ENCODE measurements at places on chromosomes 6 and 20.

GRCh38 chr20:8645326-8645725, 423.6 kb upstream of the PLCB4 start:
- no peak for DNase-seq

GRCh38 chr6:71367756-71368155, 79.1 kb downstream of the OGFRL1 start:
- no peak for DNase-seq

DNA sequence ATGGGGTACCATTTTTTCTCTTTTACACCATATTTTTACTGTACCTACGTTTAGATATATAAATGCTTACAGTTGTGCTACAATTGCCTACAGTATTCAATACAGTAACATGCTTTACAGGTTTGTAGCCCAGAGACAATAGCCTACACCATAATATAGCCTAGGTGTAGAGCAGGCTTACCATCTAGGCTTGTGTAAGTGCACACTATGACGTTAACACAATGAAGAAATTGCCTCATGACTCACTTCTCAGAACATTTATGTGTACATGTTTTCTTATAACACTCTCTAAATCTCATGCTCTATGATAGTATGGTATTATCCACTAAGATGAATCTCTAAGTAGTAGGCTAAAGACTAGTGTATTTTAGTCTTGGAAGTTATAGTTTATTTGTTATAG, 13.5 kb downstream of the GPR63 start:
- DNase-seq, result no peak

DNA sequence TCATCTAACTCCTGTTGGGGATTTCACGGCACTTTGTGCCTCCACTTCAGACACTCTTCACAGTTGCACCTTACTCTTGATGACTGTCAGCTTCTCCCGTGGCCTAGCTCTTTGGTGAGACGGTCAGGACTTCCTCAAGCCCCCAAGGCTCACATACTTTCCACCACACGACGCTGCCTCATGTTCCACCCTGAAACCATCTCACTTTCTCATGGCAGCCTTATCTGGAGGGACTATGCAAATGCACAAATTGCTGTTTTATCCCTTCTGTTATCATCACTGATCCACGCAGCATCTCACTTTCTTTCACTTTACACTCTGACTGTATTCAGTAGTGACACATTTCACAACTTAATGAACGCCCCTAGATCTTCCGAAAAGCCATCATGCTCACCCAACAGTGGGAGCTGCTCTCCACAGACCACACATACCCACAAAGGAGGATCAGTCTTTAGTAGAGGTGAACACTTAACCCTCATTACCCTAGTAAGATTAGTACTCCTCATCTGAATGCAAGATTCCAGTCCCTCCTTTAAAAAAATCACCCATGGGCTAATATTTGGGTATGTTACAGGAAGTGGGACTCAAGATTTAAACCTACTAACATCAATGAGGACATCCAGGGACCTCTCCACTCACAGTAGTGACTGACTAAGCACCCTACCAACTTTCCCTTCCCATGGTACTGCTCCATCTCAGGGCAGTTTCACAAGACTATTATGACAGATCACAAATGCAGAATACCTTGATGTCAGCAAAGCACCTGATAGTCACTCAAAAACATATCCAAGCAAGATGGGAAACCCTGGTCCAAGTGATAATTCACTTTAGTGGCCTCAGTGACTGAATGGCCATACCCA, 35.4 kb downstream of the FYN start:
- DNase-seq, result no peak

DNA sequence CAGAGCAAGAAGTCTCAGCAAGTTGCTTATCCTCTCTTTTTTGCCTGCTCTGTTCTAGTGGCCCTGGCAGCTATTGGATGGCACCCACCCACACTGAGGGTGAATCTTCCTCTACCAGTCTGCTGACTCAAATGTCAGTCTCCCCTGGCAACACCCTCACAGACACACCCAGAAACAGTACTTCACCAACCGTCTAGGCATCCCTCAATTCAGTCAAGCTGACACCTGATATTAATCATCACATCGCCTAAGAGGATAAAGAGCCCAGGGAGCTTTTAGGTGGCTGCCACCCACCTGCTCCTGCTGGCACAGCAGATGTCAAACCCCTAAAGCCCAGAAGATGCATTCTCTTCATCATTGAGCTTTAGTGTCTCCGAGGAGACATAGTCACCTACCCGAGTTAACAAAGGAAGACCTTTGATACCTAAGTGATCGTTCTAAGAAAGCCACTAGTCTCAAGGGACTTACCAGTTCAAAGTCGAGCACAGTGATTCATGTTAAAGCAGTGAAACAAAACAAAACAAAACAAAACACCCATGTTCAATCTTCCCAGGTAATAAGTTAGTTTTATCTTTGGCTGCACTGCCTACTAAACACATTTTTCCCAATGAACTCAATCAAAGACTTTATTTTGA, 97.7 kb upstream of the KCNQ5 start:
- DNase-seq, result no peak

DNA sequence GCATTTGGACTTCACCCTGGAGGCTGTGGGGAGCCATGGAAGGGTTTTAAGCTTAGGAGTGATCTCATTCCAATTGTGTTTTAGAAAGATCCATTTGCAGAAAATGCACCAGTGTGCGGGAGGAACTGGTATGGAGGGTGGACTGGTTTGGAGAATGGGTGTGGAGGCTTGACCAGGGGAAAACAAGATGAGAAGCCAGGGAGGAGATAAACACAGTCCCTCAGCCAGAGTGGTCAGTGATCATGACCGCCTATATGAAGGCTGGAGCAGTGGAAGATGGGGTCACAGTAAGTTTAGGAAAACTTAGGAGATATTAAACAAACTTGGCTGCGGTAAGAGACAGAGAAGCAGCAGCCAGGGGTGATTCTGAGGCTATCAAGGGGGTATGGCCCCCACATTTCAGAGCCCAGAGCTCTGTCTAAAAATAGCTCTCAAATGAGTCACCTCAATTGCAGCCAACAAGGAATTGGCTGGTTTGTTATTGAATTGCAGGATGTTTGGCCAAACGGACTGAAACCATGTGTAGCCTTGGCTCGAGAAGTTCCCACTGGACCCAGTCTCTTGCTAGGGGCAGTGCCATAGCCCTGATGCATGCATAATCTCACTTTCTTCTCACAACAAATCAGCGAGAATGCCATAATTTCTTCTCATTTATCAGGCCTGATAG, 159.9 kb upstream of the TOP1 start:
- no peak for DNase-seq

DNA sequence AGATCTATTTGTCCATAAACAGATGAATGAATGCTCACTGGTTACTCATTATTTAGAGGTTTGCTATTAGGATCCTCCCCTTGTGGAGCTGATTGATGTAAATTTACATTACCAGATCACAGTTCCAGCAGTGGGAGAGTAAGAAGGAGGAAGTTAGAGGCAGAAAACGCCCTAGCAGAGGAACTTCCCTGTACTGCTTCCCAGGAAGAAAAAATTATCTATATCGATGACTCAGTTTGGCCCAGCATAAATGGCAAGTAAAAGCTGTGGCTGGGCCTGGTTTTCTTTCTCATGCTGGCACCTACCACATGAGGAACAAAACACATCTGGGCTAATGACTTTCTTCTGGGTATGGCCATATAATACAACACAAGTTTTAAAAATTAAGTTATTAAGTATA, 35.7 kb downstream of the DNAAF9 start:
- no peak for DNase-seq

DNA sequence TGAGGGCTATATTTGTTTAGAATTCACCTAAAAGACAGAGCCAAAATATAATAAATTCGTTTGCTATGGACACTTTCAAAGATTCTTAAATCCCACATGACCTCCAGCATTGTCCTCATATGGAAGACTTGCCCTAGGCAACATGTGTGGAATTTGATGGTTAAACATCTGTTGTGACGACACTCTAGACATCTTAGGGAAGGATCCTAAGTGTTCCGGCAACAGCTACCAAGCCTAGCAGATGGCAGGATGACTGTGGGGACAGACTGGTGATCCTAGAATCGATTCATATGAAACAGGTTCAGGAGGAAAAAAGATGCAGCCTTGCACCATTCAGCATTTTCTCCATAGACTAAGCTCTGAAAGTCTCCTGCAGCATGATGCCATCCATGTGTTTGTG, 77.6 kb upstream of the BACH2 start:
- no peak for DNase-seq

DNA sequence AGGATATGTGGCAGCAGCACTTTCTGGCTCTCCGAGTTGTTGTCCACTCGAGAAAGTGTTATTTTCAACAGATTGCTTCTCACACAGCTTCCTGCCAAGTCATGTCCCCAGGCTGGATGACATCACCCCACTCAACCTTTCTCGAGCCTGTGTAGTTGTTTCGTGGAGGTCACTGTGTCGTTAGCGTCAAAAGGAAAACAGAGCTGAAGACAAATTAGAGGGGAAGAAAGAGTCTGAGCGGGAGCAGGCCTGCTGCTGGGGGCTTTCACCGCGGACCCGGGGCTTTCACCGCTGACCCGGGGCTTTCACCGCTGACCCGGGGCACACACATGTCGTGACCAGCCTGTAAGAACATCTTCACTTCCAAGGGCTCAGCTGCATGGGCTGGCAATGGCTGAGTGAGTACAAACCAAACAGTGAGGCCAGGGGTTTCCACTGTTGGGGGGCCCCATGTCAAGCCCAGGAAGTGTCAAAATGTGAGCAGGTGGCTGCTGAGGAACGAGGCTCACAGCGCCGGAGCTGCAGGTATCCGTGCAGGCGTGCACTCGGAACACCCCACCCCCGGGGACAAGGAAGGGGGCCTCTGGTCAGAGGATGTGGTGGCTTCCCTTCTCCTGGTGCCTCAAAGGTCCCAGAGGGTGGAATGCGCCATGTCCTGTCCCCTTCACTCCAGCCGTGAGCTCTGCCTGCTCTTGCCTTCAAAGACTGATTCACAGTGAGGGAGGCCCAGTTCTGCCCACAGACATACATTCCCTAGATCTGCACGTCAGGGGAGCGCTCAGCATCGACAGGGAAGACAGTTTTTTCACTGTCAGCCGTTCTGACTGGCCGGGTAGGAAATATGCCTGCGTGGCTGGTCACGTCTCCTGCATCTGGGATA, 365.9 kb downstream of the TAF4 start:
- no peak for DNase-seq

GRCh38 chr20:19785173-19785982, 27.3 kb downstream of the RIN2 start:
- no peak for DNase-seq

GRCh38 chr20:37915800-37916570, 13.1 kb downstream of the VSTM2L start:
- DNase-seq, result no peak

GRCh38 chr6:2881423-2881822, 21.7 kb downstream of the SERPINB9 start:
- DNase-seq, result no peak

- peak; percentile 63 for DNase-seq
Measured at GRCh38 chr6:34246563-34247391, 2.0 kb downstream of the SMIM29 start.

GRCh38 chr6:147559006-147559405, 50.5 kb downstream of the SAMD5 start:
- no peak for DNase-seq

- DNase-seq, result no peak
Measured at GRCh38 chr6:71599359-71599758, 287.0 kb upstream of the RIMS1 start.

DNA sequence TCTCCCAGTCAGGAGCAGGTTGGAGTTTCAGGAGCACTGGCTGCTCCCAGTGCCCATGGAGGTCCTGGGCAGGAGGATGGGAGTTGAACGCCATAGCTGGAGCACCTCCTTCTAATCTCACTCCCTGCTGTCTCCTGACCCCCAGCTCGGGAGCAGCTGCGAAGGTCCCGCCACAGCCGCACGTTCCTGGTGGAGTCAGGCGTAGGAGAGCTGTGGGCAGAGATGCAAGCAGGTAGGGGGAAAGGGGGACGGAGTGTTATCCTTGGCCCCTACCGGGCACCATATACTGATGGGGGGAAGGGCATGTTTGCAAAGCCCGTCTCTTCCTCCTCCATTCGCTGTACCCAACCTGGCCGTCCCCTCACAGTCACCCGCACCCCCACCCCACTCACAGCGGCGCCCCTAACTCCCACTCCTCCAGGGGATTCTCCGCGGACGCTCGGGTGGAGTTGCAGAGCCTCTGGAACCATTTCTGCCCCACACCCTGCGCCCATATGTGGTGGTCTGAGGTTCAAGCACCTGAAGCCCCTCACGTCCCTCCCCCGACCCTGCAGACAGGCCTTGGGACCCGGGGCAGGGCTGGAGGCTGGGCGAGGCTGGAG, 16.7 kb downstream of the HSPA12B start:
- DNase-seq, result no peak

GRCh38 chr6:145241721-145242120, 493.6 kb downstream of the EPM2A start:
- no peak for DNase-seq

DNA sequence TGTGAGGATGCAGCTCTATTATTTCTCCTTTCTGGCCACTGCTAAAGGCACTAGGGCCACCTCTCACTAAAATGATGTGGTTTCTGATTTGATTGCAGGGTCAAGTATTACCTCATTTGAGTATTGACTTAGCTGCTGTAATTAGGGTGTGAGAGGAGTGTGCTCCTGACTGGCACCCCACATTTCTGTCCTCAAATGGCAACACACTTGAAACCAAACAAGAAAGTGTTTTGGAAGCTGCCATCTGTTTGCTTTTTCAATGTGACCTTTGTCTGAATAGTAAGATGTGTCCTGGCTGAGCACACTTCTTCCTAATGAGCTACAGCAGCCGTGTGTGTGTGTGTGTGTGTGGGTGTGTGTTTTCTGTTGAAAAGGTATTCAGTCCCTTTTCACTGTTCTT, 62.8 kb upstream of the SCP2D1 start:
- no peak for DNase-seq

DNA sequence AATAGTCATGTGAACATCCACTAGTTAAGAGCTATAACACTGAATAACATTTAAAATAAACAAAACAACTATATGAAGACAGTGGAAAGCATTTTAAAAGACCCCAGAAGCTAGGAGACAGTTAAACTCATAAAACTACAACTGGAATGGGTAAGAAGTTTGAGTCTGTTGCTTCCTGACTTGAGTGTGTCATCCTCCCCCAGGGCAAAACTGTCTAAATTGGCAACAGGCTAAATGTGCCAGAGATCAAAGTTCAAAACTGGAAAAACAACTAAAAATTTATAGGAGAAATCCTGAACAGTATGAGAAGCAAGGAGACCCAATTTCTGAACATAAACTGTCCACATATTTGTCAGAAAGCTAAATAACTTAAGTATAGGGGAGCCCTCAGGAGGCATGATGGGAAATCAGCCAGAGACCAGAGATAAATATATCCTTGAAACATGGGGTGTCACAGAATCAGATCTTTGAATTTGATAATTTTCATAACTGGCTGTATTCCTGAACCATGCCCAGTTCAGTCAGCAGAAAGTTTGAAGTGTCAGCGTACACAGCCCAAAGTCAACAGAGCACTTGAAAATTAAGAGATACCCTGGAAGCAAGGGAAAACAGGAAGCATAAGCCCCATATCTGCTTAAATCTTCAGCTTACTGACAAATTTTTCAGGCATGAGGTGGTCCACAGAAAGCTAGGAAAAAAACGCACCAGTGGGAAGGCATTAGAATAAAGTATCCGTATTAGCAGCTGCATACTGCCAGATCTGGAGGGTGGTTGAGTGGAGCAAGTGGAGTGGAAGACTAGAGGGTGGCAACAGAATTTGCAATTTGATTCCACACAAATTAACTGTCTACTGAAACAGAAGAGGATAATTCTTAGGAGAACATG, 516.1 kb upstream of the MAN1A1 start:
- DNase-seq, result no peak

GRCh38 chr6:165726965-165727381, 63.9 kb upstream of the PDE10A start:
- DNase-seq, result no peak

GRCh38 chr6:165986914-165987482, 180.7 kb downstream of the TBXT start:
- DNase-seq, result no peak

- DNase-seq, result no peak
Measured at GRCh38 chr6:90271831-90272230, 24.8 kb downstream of the BACH2 start.

All from CD8-positive, alpha-beta memory T cell (primary cell).